H54 (cell line): ENCODE measurements at places on chromosomes 6 and 20.

DNA sequence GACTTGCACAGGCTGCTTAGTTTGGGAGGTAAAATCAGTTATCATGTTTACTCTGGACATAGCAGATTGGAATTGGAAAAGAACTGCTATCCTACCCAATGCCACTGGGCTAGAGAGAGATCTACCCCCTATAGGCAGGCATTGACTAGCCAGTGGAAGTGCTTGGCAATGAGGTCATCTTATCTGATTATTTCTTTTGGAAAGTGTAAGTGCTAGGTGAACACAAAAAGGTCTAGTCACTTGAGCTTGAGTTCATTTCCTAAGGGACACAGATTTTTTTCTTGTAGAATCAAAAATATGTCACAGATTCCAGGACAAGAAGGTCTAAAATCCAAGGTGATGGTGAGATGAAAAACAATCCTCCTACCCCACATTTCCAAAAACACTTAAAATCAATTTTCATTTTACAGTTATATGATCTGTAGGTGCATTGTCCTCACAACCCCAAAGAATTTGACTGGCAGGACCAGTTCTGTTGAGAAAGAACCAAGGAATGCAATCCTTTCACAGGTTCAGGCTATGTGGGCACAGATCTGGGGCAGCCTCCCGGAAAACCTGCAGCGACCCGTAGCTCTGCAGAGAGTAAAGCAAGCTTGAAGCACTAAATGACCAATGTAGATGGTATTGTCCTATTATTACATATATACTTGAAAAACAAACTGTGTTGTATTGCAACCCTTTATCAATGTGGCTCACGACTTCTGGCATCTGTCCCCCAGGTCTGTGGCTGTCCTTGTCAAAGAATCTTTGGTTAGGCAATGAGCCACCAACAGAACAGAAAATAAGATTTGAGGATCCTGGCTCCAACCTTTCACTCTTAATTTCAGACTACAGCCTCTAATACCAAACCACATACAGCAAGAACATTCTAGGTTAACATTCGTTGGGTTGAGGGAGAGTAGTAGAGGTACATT, 67.3 kb upstream of the ADTRP start:
- DNase-seq: no peak

- no peak for DNase-seq
These were observed 84.7 kb downstream of the FOXA2 start for GRCh38 chr20:22499515-22500166.

DNA sequence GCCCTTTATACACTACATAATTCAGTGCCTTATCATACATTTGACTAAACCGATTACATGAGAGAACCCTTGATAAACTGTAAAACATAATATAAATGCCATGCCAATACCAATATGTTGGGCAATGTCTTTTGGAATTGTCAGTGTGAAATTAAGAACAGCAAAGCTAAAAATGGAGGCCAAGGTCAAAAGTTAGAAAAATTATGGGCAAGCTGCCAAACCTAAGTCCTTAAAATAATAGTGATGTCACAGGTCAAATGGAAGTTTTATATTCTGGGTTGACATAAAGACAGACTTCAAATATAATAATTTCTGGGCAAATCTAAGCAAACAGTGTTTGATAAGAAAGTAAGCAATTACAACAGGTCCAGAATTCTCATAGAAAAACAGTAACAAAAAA, 696.7 kb downstream of the RNF144B start:
- no peak for DNase-seq

- DNase-seq: no peak
These were observed 302.0 kb downstream of the NRN1 start for GRCh38 chr6:5704708-5705107.

DNA sequence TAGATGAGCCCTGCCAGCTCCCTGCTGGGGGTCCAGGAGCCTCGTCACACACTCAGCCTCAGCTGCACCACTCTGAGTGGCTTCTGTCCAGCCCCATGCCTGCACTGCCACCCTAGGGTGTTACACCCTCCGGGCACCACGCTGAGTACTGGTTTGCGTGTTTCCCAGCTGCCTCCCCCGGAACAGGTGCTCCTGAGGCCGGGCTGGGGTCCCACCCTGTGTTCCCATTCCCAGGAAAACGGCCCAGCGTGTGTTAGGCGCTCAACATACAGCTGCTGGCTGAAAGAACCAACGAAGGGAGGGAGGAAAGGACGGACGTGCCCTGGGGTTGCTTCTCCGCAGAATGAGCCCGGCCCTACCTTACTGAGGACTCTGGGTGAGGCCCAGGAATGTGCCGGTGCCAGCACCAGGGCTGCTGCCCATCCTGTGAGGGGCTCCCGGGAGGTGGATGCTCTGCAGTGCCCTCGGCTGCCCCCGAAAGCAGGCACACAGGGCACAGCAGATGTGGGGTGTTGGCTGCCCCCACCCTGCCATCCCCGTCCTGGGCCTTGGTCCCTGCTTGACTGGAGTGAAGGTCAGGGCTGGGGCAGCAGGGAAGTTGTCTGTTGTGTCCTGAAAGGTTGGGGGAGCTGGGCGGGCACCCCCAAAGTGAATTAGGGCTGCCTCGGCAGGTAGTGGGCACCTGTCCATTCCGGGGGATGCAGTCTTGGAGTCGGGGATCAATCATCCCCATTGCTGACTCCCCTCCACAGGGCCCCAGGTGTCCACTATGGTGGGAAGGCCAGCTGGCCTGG, 16.3 kb downstream of the LAMA5 start:
- no peak for DNase-seq

- no peak for DNase-seq
These were observed 60.0 kb upstream of the BTN3A2 start for GRCh38 chr6:26304797-26305640.

DNA sequence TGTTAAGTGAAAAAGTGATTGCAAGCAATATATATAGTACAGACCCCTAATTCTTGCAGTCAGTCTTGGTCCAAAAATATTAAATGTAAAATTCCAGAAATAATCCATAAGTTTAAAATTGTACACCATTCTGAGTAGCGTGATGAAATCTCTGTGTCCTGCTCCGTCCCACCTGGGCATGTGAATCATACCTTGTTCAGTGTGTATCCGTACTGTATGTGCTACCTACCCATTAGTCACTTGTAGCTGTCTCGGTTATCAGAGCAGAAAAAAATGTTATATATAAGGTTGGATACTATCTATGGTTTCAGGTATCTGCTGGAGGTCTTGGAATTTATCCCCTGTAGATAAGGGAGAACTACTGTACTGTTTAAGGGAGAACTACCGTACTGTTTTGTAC, 16.3 kb downstream of the IRAK1BP1 start:
- no peak for DNase-seq

DNA sequence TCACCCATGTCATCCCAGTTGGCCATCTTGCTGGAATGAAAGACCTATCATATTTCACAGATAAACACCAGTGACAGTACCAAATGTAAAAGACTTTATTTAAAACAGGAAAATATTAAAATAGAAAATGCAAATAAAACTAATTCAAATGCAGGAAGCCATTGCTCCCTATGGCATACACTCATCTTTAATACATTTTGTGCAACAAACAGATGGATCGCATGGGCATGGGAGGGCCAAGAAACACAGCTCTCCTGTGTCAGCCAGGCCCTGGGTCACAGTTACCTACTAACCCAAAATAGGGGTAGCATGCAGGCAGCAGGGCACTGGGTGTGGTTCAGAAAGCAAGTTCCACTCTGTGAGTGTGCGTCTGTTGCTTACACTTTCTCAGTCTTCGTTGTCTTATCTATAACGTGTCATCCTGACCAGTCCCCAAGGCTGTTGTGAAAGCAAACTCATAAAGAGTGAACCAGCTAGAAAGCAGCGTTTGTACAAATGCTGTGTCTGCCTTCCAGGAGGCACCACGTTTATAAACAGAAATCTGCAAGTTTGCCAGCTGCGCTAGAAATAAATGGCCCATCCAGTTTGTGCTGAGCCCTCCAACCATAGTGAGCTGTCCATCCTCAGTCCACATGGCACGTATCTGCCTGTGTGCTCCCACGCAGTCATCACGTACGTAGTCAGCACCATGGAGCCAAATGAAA, 180.5 kb downstream of the SYNDIG1 start:
- DNase-seq: no peak

DNA sequence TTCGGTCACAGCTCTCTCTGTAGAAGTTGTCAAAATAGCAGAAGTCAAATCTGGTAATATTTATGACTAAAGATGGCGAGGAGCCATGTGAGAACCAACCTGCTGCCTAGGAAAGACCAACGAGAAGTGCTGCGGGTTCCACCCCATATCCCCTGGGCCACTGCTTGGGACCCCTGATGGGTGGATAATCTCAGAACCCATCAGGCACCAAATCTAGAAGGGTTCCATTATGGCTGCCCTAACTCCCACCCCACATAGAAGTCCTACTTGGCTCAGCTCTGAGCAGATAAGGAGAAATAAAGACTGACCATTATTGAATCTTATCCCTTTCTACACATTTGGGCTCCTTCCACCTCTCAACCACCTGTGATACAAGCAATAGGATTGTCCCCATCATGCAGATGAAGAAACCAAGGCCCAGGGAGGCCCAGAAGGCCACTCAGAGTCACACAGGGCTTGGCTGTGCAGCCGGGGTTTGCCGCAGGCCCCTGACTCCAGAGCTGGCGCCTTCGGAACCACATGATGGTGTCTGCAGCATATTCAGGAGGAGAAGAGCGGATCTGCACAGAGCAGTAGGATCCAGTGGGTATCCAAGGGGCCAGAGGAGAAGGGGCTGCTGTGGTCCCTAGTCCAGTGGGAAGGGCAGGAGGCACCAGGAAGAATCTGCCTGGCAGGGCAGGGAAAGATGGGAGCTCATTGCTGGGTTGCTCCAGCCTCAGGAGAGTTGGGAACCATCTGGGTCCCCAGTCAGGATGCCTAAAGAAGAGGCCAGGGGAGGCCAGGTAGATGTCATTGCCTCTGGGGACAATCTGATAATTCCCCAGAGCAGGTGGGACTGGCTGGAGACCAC, 9.6 kb upstream of the PCMTD2 start:
- no peak for DNase-seq

DNA sequence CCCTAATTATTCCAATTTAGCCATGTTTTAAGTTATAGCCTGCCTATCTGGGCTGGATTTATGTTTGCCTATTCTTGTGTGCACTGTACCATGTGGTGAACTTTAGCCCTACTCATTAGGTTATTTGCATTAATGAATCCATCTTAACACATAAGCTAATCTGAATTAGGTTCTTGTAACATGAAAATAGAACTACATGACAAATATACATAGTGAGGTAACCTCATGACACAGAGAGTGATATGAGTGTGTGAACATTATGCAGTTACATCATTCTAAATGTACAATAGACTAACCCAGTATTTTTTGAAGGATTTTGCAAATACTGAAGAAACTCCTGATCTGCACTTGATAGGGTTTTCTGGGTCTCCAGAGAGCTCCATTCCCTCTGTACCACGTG, 733.7 kb upstream of the CITED2 start:
- DNase-seq: no peak

DNA sequence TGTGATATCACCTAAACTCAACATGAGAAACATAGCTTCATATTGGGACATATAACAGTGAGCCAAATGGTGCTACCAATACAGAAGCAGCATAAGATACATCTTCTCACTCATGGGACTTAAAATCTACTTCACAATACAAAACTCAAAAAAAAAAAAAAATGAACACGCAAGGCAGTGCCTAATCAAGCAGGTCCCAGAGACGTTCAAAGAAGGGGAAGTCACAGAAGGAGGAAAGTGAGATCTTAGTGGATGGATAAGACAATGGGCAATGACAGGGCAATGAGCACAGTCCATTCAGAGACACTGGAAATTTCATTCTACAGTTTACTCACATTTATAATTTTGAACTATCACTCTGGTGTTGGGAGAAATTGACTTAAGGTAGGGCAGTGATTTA, 88.3 kb downstream of the FAM50B start:
- no peak for DNase-seq
